ENCODE measurements at places on chromosomes 7 and 10. TPM values are rescaled to one million over a fixed set of nuclear protein-coding genes. Genes with fewer than 3 reads are reported as not detected.

EPO gene
- 0.11 TPM for polyA plus RNA-seq

- DNase-seq = no peak
These were observed 12.4 kb upstream of the PRKAR1B start for GRCh38 chr7:739455-739982.

GRCh38 chr10:113498997-113499396 lies 53.9 kb upstream of the HABP2 start:
- DNase-seq = no peak

DNA sequence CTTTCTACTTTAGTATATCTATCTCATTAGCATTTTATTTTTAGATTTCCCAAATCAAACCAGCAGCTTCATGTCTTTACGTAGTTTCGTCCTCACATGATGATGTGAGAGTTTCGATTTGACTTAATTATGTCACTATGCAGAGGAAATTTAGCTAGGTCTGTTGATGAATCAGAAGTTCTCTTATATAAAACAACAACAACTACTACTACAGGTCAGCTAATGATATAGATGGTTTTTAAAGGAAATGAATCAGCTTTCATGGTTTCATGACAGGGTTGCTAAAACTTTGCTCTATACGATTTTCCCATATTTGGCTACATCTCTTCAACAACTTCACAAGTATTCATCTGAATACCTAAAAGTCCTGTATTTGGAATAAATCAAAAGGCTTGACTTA lies 28.6 kb downstream of the JAZF1 start:
- no peak for DNase-seq

MAGI2 gene
- 36.4 TPM for polyA plus RNA-seq
